ENCODE measurements at places on chromosomes 6 and 20.

- peak; percentile 49 for DNase-seq
These were observed 53.7 kb downstream of the HNF4A start for GRCh38 chr20:44409132-44409600.

DNA sequence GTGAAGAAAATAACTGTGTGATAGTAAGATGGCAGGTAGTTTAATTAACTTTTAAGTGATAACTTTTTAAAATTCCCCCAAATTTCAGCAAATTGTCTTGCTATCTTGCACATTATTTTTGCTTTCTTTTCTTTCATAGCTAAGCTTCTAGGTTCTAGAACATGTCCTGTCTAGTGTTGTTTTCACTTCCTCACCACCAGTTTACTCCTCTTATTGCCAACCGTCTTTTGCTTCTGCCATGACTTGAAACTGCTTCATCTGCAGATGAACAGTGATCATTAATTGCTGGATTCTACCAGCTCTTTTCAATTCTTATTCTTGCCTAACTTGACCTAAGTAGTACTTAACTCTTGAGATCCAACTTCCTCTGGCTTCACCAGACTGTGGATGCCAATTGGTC lies 137.8 kb downstream of the CENPW start:
- no peak for DNase-seq

DNA sequence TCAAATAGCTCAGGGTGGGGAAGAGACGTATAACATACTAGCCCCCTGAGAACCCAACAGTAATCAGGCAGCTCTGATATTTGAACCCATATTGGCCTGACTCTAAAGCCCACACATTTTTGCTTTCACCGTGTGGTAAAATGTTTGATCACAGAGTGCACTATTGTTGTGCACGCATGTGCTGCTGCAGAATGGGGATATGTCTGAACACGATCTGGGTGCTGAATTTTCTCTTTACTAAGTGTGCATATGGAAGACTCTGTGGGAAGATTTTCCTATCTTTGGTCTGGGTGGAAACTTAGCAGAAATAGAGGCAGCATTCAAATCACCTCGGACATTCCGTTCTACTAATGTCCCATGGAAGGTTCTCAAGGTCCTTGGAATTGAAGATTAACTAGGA lies 800.1 kb downstream of the TFAP2A start:
- no peak for DNase-seq

DNA sequence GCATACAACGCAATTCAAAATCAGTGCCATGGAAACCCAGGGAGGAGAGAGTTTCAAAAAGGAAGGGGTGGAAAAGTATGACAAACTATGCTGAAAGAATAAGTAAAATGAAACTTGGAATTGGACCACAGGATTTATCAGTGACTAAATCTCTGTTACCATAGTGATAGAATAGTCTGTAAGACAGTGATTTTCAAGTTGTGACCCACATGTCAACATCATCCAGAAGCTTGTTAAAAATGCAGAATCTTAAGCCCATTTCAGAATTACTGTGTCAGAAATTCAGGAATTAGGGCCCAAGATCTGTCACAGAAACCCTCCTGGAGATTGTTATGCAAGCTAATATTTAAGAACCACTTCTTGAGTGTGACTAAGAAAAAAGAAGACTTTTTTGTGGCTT lies 417.7 kb upstream of the JAG1 start:
- no peak for DNase-seq

- DNase-seq: no peak
These were observed 467.5 kb upstream of the ADGRB3 start for GRCh38 chr6:68167604-68168003.

DNA sequence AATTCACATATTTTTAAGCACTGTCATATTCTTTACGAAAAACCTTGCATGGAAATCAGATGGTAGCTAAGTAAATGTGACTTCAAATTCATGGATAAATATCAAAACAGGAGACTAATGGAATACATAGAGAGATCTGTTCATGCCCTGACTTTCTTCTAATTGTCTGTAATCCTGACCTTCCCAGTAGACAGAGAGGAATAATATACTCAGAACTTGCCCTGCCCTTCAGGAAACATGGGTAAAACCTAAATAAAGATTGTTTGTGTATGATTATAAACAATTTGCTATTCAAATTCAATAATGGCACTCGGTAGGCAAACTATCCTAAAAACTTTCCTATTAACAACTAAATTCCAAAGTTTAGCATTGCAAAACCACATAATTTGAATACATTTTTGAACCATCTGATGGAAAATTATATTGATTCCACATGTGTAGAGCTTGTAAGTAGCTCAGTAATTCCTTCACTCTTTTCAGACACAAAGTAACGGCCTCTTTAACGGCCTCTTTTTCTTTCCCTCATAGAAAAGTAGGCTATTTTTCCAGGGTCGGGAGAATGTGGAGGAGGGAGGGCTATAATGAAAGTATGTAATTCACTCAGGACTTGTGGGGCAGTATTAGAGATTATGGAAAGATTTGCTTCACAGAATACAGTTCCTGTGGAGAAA lies 227.6 kb downstream of the ALDH8A1 start:
- DNase-seq: no peak

GRCh38 chr6:160347259-160348222 lies 637 bp upstream of the SLC22A3 start:
- no peak for DNase-seq

DNA sequence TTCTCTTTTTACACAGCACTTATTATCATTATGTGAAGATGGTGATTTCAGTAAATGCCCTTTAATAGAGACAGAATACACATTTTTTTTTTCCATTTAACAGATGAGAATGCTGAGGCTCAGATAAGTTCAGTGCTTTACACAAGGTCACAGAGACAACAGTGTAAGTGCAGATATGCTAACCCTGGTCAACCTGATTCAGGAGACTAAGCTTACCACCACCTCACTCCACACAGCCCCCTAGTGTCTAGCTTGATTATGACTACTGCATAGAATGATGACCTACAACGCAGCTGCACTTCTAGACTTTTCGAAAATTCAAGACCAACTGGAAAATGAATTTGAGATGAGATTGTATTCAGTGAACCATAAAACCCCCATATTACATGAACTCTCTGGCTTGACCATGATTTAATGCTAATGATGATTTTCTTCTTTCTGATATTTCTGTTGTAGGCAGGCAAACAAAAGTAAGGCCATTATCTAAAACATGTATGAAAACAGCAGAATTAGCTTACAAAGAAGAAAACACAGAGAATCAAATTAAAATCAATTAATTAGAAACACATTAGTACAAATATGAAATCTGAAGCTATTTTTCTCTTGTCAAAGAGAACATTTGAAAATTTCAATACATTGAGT lies 212.1 kb upstream of the PHACTR1 start:
- no peak for DNase-seq

DNA sequence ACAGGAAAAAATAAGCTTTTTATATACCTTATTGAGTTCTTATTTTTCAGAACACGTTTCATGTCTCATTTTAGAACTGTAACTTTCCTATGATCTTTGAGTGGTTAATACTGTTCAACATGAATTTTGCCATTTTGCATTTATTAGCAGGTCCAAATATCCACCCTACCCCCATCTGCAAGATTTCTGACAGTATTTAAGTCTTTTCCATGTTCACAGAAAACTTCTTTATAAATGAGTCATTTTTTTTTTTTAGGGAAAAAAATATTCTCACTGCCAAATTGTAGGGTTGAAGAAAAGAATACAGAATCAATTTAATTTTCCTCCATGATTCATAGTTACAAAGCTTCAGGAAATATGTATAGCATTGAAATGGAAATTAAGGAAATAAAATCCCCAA lies 101.8 kb downstream of the COL21A1 start:
- DNase-seq: no peak

GRCh38 chr6:11282245-11282644 lies 49.8 kb upstream of the NEDD9 start:
- DNase-seq: no peak

DNA sequence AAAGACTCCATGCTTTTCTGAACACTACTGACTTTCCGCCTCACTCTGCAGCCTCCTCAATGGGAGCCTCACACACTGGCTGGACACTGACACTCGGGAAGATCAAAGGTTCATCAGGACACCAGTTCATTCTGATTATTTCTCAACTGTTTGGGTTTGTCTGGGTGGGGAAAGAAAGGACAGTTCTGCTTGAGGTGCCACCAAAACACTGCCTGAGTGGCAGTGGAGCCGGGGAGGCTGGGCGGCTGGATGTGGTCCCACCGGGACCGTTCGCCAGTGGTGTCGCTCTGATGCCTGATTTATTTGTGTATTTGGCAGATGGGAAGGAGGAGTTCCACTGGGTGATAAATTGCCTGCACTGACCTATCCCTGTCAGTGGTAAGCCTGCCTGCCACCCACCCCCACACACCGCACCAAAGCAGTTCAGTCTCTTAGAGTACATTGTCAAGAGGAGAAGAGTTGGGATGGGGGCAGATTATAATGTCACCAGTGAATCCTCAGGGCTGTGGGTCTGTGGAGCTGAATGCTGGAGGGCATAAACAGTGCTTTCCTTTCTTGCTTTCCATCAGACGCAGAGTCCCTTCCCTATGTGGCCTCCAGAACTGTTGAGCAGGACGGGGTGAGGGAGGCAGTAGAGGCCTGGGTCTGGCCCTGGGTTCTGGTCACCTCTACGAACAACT lies 49.8 kb downstream of the EDN1 start:
- no peak for DNase-seq

GRCh38 chr20:43827940-43828562 lies 86.6 kb upstream of the TOX2 start:
- no peak for DNase-seq

DNA sequence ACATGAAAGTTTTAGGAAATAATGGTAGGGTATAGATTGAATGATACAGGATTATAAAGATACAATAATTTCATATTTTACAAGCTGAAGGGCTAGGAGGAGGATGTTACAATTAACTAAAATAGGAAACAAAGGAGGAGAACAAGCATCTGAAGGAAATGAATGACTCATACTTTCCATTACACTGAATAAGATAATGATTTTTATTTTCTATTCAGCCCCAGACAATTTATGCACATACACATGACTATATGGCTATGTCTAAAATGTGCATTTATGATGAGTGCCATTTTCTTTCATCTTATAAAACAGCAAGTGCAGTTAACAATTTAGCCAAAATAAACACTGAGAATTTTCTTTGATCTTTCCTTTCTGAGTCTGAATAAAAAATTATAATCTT lies 994.6 kb upstream of the ADGRB3 start:
- DNase-seq: no peak

- DNase-seq: no peak
These were observed 117.8 kb upstream of the KCNG1 start for GRCh38 chr20:51140671-51141070.

GRCh38 chr20:2756056-2756611 lies 44.3 kb downstream of the CPXM1 start:
- no peak for DNase-seq

DNA sequence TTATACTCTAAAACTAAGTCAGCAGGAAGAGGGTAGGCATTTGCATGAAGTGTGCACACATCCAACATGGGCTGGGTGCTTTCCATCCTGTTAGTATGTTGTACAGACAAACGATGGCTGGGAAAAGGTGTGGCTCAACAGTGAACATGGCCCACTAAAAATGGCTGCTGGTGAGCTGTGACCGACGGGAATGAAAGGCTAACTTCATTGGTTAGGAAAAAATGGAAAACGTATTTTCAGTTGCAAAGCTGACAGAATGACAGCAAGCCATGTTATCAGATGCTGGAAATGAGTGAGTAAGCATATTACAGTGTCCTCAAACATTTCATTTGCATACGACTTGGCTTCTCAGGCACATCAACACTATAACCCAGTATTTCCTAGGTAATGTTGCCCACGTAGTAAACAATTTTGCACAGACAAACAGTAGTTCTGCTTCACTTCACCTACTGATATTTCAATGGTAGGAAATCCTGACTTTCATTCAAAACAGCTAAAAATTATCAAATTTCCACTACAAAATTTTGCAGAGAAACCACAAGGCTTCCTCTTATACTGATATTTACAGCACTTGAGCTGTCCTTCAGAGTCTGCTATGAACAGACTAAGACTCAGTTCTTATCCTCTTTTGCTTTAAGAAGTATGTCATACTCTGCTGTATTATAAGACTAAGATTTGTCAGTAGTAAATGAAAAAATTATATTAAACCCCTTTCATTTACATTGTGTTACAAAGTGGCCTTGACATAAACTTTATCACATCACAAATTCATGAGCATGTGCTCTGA lies 98.9 kb downstream of the IRF4 start:
- DNase-seq: no peak

- no peak for DNase-seq
These were observed 48.1 kb downstream of the CHMP4B start for GRCh38 chr20:33859157-33859695.

DNA sequence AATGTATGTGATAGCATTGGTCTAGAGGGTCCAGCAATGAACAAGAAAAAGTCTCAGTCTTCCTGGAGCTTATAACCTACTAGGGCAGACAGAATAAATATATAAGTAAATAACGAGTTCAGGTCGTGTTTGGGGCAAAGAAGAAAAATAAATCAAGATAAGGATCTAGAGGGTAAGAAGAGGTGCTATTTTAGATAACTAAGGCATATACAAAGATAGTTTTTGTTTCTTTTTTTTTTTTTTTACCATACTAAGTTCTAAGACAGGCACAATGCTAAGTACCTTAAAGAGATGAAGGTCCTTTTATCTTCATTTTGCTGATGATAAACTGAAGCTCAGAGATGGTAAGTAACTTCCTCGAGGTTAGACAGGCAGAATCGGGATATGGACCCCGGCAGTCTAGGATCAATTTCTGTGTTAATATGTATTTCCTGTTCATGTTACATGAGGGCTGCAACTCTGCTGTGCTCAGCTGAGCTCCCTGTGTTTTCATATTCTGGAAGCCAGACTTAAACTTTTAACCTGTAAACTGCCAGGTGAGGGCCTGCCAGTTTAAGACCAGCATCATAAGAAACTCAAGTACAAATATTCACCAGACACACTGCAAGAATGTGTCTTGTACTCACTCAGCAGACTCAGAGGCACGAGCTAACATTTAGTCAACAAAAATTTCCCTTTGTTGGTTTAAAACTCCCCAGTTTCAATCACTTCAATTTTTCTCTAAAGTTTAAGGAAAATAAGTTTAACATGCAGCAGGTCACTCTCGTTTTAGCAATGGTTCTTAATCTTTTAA lies 23.3 kb downstream of the SESN1 start:
- DNase-seq: no peak

- peak; percentile 60 for DNase-seq
These were observed 441.1 kb upstream of the JARID2 start for GRCh38 chr6:14804785-14805210.

GRCh38 chr6:56913285-56914074 lies 41.4 kb upstream of the BEND6 start:
- DNase-seq: no peak

GRCh38 chr6:56595490-56596122 lies 47.1 kb downstream of the DST start:
- no peak for DNase-seq

GRCh38 chr20:19205981-19206396 lies 6.5 kb upstream of the SLC24A3 start:
- DNase-seq: peak; percentile 12

GRCh38 chr20:62780204-62780603 lies 16.1 kb upstream of the MRGBP start:
- DNase-seq: no peak

All from NCI-H226 (cell line).